ENCODE measurements at places on chromosomes 12 and 14.

GRCh38 chr14:72753879-72754400 lies 140.0 kb downstream of the DPF3 start:
- no peak for DNase-seq

- no peak for DNase-seq
Measured at GRCh38 chr12:106080041-106080790, 58.5 kb downstream of the NUAK1 start.

- DNase-seq = no peak
Measured at GRCh38 chr12:3302401-3303041, 188.5 kb upstream of the PRMT8 start.

DNA sequence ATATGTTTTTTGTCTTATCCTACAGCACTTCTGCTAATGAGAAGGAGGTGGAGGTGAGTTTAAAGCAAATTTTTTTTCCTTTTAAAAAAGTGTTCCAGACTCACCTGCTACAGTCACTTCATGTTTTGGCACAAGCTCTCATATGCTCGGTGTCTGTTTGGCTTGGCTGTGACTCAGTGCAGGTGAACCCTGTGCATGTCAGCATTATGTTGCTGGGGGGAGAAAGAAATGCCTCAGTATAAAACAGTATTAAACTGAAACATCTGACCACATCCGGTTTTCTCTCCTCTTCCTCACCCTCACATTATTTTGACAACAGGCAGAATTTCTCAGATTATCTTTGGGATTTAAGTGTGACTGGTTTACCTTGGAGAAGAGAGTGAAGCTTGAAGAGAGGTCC lies 105.2 kb downstream of the DNAI7 start:
- DNase-seq = peak; percentile 1

GRCh38 chr12:52526511-52526951 lies 6.3 kb upstream of the KRT5 start:
- DNase-seq = no peak

DNA sequence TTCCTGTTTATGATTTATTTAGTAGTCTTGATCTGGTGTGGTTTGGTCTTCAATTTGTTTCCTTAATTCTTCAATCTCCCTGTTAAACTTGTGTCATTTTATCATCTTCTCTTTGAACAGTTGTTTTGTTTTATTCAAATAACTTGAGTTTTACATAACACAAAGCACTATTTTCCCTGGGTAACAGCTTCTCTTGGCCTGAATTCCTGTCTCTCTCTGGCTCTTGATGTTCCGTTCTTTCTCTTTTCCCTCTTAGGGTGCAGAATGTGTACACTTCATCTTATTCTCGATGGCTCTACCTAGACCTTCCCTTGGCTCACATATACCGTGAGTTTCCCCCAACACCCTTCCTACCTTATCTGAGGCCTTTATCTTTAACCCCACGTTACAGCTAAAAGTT lies 36.8 kb upstream of the VPS33A start:
- no peak for DNase-seq

Data from NCI-H2081 (cell line).